ENCODE measurements at places on chromosomes 12 and 14. TPM values are rescaled to one million over a fixed set of nuclear protein-coding genes. Genes with fewer than 3 reads are reported as not detected.

Gene NTN4
- 79.2 TPM for total RNA-seq

Gene MYL6B
- 17.1 TPM for total RNA-seq

GRCh38 chr14:59117754-59118528 is 70.5 kb upstream of the DAAM1 start:
- DNase-seq = no peak

Gene CDCA3
- total RNA-seq = 1.9 TPM

DNA sequence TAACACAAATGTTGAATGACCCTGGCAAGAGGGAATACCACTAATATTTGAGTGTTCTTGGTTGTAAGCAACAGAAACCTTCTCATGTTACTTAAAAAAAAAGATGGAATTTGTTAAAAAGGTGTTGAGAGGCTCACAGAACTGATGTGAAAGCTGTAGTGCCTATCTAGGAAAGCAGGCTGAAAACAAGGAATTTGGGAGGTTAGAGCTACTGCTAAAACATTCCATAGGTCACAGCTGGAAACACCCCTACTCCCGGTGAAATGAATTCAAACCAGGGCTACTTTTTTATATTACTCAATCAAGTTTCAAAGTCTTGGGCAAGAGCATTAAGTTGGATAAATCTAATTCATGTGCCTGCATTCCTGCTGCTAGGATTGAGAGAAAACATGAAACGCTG is 104.1 kb downstream of the SLC35F4 start:
- no peak for DNase-seq

DNA sequence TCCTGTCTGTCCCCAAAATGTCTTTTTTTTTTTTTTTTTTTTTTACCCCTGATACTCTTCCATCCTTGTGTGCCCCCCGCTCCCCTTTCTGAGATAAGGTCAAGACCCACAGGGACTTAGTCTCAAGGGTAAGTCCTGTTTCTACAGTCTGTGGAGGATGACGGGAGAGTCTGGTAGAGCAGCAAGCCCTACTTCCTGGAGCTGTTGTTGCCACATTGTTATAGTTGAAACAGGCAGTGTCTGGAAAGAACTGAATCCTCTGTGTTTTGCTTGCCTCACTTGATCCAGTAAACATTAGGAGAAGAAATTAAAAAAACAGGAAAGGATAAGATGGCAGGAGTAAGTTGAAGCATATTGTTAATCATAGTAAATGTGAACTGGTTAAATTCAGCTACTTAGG is 45.5 kb downstream of the ZNF664 start:
- no peak for DNase-seq

GRCh38 chr12:30805959-30806358 is 51.2 kb upstream of the CAPRIN2 start:
- no peak for DNase-seq

Gene KRT3
- total RNA-seq = not detected

- DNase-seq = no peak
Observed at GRCh38 chr12:63912651-63913050, 68.2 kb downstream of the SRGAP1 start.

- no peak for DNase-seq
Observed at GRCh38 chr12:67940780-67941243, 48.4 kb upstream of the IFNG-AS1 start.

Gene TEX22
- not detected for total RNA-seq

DNA sequence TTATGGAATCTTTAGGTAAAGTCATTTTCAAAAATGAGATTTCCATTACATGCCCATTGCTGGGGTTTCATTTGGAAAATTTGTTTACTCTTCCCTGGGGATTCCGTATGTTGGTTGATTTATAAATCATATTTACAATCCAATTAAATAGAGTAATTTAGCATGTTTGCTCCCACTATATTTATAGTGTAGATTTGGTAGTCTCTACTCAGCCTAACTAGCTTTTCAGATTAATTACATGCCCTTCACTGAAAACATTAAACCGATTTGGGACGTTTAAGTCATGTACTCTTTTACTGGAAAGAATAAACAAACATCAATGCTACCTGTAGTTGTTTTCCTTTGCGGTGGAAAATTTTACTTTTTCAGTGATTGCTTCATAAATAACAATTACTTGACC is 10.4 kb downstream of the PAX9 start:
- DNase-seq = no peak

DNA sequence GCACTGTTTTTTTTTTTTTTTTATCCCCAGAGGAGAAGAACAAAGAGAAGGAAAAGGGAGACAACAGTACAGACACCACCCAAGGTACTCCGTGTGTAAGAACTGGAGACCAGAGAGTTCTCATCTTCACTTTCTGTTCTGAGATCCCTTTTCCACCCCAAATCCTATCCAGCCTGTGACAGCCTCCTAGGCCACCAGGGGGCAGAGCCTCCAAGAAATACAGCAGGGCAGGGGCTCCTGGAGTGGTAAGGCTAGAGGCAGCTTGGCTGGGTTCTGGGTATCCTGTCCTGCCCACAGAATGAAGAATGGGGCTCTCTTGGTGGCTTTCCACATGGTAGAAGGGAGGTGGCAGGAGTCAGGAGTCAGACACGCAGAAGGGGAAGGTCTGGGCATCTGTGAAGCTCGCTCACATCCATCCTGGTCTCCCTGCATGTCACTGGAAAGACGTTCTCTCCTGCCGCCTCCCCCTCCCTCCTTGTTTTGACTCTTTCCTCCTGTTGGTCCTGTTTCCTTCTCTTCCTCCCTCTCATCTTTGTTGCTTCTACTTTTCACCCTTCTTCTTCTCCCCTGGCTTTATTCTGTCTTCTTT is 12.0 kb downstream of the CLSTN3 start:
- no peak for DNase-seq

Gene CPSF2
- 19.5 TPM for total RNA-seq

DNA sequence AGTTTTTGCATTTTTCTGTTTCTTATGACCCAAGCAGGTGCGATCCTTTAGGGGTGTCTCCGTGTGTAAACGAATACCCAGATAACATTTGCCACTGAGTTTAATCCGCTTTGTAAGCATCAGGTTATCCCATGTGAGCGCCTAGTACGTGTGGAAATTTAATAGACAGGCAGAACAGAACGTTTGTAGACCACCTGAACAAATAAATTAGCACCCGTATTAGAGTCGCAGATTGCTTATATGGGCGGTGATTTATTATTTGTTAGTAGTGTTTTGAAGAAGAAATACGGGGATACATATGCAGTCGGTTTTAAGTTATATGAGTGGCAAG is 325 bp downstream of the C12orf60 start:
- no peak for DNase-seq
